ENCODE measurements at places on chromosomes 7 and 10.

DNA sequence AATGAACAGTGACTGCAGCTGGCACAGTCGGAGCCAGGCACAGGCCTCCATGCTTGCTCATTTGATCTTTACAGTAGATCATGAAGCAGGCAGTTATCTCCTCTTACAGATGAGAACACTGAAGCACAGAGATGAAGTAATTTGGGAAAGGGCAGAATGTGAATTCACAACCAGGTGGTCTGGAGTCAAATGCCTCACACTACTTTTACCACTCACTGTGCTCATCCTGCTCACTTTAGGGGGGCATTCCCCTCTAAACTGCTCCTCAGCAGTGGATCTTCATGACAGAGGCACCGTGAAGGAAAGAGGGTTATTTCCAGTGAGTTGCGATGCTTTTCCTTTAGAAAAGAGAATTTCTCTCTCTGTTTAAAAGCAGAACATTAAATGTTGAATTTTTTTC is 15.1 kb downstream of the SNX10 start:
- no peak for DNase-seq

GRCh38 chr10:7135188-7135587 is 275.6 kb downstream of the SFMBT2 start:
- no peak for DNase-seq

DNA sequence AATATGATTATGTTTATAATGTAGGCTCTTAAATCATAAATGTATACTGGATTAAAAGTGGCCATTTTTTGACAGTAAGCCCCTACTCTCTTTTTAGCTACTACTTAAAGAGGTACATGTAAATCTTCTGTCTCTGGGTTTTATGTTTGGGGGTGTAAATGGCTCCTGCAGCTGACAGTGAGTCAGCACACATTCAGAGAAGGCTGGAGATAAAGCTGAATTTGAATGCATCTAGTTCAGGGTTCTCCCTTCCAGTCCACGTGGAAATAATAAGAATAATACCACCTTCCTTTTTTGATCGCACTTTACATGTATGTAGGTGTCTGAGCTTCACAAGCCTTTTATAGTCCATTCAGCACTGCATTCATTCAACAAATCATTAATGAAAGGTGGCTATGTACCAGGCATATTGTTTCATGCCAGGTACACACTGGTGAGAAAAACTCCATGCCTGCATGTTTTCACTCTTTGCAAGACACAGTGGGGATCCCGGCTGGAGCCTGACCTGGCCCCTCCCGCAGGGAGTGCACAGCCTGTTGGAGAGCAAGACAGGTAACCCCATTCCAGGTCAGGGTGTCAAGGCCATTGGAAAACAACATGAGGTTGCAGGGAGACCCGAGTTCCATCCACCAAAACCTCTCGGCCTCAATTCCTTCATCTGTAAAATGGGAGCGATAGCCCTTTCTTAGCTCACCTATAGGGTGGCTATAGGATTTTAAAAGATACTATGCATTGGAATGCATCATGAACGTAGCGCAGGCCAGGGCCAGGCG is 107.5 kb upstream of the ANLN start:
- DNase-seq = no peak

- DNase-seq = no peak
Measured at GRCh38 chr7:143422033-143422432, 13.4 kb upstream of the EPHA1 start.

DNA sequence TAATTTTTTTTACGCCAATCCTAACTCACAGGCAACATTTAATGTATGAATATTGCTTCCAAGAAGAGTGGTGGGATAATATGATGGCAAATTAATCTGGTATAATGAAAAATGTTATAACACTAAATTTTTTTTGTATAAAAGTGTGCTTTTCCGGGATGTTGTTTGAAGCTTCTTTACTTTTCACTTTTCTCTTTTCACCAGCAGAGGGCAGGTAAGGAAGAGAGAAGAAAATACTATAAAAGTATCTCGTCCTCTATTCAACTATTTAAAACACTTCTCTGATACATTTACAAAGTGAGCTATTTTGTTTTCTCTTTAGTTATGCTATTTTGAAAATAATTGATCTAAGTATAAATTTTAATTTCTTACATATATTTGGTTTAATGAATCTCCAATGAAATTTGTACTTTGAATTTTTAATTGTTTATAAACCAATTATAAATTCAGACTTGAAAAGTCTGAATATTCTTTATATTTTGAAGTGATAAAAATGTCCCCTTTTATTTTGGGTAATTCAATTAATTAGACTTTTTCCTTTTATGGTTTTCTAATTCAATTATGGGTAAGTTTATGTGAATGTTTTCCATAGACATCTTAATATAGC is 20.7 kb upstream of the CFTR start:
- no peak for DNase-seq

DNA sequence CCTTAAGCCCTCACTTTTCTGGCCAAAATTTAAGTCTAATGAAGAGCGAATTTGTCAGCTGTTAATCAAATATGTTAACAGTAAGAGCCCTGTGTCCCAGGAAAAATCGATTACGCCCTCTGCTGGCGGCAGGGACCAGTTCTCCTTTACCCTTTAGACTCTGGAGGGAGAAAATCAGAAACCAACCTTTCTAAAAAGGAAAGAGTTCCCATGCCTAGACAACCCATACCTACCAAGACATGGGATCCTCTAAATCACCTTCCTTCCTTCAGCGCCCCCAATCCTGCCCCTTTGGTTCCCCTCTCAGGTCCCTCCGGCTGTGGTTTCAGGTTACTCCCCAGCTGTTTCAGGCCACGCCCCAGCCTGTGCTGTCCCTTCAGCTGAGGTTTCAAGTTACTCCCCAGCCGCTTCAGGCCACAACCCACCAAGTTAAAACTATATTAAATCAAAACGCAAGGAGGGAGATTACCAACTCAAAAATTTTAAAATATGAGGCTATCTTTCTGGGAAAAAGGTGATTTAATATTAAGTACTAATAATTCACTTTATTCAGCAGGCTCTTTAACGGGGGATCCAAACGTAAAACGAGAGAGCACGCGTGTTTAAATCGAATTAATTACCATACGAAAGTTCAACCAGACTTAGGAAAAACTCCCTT is 1.4 kb upstream of the AKR1B15 start:
- peak; percentile 51 for DNase-seq

- DNase-seq = no peak
Measured at GRCh38 chr10:119237722-119238436, 30.5 kb downstream of the GRK5 start.

DNA sequence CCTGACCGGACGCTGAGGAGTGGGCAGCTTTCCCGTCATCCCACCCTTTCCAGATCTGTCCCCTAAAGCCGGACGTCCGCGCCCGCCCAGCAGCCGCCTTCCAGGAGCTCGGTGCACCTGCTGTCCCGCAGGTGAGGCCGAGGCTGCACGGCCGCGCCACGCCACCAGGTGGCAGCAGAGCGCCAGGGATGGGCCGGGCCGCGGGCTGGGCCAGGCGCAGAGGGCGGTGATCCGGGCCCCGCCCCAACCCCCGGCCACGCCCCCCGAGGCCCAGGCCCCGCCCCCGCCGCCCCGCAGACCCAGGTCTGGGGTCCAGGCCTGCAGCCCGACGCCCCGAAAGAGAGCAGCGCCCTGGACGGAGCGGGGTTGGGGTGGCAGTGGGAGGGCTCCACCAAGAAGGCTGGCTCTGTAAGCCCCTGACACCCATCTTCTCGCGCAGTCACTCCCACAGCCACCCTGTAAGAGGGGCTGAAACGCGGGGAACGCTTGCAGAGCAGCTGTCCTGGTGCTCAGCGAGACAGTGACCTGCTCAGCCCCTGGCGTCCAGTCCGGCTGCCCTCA is 32.2 kb downstream of the FOXL3 start:
- peak; percentile 57 for DNase-seq

DNA sequence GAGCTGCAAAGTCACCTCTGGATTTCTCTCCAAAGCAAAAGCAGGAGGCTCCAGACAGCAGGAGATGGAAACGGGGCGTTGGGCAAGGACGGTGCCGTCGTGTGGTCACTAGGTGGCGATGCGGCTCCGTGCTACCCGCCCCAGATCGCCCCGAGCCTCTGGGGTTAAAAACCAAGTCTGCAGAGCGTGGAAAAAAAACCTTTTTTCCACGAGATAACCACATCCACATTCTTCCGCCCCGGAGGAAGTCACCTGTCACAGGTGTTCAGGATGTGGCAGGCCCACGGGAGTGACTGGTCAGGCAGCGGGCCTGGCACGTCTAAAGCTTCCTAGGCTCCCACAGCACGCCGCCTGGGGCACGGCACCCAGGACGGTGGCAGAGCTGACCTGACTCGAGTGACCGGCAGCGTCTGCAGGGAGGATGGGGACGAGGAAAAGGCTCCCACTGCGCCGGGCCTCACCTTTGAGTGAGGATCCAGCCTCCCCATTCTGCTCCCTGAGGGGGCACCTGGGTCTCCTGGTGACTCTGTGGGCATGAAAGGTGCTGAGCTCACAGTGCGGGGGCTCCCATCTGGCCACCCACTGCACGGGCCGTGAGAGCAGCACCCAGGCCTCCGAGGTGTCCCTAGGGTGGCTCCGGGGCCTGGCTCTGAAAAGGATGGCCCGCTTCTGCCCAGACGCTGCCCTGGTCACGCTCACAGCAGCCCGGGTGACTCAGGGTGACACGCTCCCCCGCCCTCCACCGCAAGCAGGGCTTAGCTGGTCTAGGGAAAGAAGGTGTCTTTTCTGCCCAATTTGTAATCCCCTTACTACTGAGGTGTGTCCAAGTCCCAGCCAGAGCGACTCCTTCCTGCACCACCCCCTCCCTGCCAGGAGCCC is 71.3 kb upstream of the TNRC18 start:
- DNase-seq = peak; percentile 44

DNA sequence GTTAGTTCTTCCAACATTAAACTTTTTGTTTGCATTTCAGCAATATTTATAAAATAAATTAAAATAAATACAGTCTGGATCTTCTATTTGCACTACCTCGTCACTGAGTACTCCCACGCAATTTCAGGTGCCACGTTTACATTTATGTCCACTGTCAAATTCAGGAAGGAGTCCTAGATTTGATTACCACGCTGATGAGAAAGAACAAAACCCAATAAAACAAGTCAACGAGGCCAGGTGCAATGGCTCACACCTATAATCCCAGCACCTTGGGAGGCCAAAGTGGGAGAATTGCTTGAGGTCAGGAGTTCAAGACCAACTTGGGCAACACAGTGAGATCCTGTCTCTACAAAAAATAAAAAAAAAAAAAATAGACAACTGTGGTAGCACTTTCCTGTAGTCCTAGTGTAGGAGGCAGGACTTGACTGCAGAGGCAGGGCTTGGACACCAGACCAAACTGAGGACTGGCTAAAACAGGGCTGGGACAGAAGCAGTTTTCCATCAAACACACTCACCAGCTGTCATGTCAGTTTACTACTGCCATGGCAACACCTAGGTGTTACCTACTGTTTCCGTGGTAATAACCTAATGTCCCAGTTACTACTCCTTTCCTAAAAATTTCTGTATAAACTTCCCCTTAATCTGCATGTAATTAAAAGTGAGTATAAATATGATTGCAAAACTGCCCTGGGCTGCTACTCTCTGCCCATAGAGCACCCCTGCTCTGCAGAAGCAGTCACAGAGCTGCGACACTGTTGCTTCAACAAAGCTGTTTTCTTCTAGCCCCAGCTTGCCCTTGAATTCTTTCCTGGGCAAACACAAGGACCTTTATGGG is 341.7 kb downstream of the PARD3 start:
- DNase-seq = no peak

DNA sequence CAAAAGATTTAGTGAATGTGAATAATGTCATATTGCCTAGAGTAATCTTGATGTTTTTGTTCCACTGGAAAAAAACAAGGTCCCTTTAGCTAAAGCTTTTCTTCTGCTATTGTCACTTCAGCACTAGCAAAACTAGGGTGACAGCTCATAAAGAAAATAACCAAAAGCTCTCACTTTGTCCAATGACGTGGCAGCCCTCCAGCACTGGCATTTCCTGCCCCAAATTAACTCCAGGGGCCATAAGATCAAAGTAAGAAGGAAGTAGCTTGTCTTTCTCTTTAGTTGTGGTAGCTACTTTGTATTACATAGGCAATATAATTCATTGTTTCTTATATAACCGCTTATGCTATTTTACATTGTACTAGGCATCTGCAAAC is 47.3 kb downstream of the LRRN3 start:
- DNase-seq = no peak

GRCh38 chr10:132407846-132408278 is 10.9 kb downstream of the PWWP2B start:
- DNase-seq = no peak
